SHP77 (cell line): ENCODE measurements at places on chromosomes 13 and 19.
A peak's percentile ranks its signal among the peaks of the same experiment; 100 is the strongest.

DNA sequence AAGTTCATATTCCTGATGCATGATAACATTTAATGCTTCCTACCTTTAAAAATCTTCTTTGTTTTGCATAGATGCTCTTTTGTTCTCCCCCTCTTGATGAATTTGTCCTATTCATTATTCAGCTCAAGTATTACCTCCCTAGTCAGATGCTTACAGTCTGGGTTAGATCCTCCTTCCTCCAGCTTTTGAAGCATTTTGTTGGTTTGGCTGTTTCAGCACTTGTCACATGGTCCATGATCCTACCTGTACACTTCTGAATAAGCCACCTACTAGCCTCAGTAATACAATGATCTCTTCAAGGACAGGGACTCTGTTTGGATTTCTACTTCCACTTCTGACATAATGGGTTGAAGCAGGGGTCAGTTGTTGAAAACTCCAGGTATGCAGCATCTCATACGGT lies 37.4 kb downstream of the N4BP2L1 start:
- DNase-seq = no peak

- no peak for DNase-seq
Observed at GRCh38 chr13:28333204-28333881, 161.6 kb downstream of the FLT1 start.

DNA sequence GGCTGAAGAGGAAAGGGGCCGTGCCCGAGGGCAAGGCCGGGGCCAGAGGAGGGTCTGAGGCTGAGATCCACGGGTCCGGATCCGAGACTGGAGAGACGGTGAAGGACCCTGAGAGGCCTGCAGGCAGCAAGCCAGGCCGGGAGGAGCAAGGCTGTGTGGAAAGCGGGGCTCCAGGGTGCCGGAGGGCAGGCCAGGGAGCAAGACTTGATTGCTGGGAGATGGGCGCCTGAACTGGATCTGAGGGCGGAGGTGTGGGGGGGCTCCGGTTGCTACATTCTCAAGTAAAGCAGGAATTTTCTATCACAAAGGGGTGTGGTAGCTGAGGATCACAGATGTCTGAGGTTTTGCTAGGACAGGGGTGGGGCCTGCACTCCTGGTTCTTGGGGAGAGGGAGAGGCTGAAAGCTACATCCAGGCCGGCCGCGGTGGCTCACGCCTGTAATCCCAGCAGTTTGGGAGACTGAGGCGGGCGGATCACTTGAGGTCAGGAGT lies 3.8 kb downstream of the MAMSTR start:
- no peak for DNase-seq

GRCh38 chr13:50787316-50788195 lies 55.9 kb downstream of the DLEU7 start:
- DNase-seq = no peak

GRCh38 chr13:53822136-53822535 lies 793.5 kb downstream of the OLFM4 start:
- no peak for DNase-seq

- no peak for DNase-seq
Observed at GRCh38 chr13:106918557-106918860, 350.6 kb upstream of the ARGLU1 start.

DNA sequence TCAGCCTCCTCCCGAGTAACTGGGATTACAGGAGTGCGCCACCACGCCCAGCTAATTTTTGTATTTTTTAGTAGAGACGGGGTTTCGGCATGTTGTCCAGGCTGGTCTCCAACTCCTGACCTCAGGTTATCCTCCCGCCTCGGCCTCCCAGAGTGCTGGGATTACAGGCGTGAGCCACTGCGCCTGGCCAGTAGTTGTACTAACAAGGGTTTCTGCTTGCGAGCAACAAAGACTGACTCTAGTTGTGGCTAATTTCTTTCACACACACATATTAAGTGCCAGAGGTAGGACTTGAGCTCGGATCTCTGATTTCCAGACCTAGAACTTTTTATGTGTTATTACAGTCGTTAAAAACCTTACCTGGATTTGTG lies 635 bp upstream of the PCCA start:
- peak; percentile 54 for DNase-seq

DNA sequence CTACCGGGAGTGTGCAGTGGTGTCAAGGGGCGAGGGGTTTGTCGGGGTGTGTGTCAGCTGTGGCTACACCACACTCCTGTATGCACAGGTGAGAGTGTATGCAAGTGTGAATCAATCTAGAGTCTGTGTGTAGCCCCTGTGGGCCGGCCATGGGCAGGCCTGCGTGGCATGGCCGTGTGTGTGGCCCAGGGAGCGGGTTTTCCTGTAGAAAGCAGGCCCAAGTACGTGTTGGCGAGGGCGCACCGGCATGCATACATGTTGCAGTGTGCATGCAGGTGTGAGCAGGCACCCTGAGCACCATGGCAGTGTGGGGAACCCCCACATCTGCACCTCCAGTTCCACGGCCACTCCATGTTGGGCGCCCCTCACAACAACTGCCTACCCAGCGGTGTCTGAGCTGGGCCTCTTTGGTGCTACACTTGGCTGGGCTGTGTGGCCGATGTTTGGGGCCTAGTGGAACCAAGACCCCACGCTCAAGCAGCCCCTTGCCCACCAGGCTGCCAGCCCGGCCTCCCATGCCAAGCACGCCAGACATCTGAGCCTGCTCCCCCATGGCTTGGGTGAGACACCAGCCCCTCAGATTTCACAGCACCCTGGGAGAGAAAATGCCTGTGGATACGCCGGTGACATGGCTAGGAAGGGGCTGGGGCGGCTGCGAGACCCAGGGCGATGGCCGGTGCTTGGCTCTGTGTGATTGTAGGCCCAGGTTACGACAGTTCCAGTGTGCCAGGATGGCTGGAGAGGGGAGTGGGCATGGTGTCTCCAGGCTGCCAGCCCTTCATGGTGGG lies 2.1 kb downstream of the NFIX start:
- no peak for DNase-seq

GRCh38 chr19:33705860-33706259 lies 84.1 kb downstream of the CHST8 start:
- no peak for DNase-seq
